ENCODE measurements at places on chromosomes 1 and 21.

DNA sequence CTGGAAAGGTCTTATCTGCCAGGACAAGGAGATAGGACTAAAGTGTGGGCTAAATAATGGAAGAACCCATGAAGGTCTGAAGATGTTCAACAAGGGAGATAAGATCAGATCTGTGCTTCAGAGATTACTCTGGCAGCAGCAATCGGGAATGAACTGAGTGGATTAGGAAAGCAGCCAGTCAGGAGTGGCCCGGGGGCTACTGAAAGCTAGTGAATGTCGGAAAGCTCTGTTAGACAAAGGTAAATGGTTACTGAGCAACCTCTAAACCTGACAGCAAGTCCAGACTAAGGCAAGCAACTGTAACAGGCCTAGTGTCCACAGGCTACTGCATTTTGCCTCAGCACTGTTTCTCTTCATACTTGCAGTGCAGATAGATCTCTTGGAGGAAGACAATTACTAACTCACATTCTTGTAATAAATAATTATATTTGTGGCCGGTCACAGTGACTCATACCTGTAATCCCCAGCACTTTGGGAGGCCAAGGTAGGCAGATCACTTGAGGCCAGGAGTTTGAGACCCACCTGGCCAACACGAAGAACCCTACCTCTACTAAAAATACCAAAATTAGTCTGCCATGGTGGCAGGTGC lies 12.5 kb downstream of the IQGAP3 start:
- no peak for DNase-seq

DNA sequence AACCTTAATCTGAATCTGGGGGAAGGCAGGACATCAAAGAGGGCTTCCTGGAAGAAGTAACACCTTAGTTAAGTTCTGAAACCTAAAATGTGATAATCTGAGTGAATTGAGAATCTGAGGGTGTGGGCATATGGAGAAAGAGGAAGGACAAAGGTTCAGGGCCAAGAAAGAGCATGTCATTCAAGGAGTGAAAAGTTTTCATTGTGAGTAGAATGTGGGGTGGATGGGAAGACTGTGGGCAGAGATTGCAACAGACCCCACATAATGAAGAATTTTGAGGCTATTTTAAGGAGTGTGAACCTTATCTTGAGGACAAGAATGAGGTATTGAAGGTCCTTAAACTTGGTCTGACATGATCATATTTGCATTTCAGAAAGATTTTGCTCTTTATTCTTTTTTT lies 227.2 kb downstream of the PTGER3 start:
- no peak for DNase-seq

GRCh38 chr1:212232090-212232489 lies 53.1 kb upstream of the PPP2R5A start:
- DNase-seq, result no peak

- no peak for DNase-seq
Observed at GRCh38 chr1:71019233-71019969, 28.2 kb downstream of the PTGER3 start.

DNA sequence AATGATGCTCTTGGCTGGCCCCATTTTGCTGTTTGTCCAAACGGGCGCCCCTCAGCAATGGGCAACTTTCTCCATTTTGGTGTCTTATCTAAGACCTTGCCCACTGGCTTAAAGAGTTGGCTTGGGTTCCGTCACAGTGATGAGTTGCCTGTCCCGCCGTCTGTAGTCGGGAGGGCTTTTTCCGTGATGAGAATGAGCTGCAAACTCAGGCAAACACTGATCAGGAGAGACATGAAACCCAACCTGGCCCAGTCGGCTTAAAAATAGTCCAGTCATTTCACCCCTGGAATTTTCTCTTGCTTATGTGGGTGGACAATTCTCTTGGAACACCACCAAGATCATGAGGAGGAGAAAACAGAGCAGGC lies 79.3 kb downstream of the ST6GALNAC3 start:
- DNase-seq, result no peak

GRCh38 chr1:111242805-111243523 lies 15.5 kb downstream of the CHI3L2 start:
- DNase-seq, result no peak

GRCh38 chr1:107545056-107545577 lies 404.3 kb downstream of the NTNG1 start:
- no peak for DNase-seq

DNA sequence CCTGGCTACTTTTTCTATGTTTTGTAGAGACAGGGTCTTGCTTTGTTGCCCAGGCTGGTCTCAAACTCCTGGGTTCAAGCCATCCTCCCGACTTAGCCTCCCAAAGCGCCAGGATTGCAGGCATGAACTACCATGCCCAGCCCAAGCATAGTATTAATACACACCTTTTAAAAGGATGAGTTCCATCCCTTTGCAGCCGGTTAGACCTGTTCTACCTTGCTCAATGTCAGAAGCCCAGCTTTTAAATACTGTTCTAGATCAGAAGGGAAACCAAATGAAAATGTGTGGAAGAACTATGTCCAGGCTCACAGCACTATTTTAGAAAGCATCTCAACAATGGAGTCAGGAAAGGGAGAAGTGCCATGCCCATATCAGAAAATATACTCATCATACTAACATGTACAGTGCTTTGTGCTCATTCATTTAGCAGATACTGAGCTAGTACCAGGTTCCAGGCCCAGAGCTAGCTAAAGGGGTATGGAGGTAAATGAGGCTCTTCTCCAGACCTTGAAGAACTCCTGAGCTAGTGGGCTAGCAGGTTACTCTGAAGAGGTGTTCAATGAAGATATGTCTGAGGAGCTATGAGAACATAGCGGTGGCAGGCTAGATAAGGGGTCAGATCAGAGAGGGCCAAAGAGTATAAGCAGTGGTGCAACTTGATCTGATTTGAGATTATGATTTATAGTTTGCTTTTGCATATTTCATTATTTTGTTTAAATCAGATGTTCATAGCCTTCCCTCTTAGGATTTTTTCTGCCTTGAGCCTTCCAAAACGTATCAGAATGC lies 78.2 kb downstream of the RNF220 start:
- no peak for DNase-seq

DNA sequence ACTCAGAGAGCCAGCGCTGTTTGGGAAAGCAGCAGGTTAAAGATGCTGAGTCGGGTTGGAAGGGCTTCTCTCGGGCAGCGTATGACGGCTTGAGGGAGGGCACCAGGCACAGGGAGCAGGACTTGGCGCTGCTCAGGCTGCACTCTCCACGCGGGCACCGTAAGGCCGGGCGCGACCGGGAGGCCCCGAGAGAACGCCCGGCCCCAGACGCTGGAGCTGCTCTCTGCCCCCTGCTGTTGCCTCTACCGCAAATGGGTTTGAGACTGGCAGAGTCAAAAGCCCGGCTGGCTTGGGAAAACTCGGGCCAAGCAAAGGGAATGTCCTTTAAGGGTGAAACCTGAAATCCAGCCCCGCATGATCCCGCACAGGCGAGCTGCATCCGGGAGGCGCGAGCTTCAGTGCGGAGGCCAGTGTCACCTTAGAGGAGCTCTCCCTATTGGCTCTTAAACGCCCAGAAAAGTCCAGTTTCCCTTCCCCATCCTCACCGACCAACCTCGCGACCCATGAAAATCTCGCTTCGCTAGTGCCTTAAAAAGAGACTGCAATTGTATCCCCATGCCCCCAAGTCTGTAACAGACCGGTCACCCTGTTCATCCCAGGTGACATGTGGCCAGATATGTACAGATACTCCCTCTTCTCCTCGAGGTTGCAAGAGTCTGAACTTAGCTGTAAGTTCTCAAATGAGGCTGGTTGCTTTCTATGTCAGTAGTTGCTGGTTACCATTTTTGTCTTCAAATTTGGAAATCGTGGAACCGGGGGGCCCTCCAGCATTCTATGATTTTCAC lies 1.1 kb downstream of the PRRX1 start:
- DNase-seq, result no peak

GRCh38 chr1:47262787-47263413 lies 30.9 kb upstream of the TAL1 start:
- no peak for DNase-seq

GRCh38 chr1:153363641-153364040 lies 6.0 kb downstream of the S100A9 start:
- DNase-seq, result no peak

GRCh38 chr1:79235301-79236002 lies 228.9 kb upstream of the ADGRL4 start:
- DNase-seq, result no peak

DNA sequence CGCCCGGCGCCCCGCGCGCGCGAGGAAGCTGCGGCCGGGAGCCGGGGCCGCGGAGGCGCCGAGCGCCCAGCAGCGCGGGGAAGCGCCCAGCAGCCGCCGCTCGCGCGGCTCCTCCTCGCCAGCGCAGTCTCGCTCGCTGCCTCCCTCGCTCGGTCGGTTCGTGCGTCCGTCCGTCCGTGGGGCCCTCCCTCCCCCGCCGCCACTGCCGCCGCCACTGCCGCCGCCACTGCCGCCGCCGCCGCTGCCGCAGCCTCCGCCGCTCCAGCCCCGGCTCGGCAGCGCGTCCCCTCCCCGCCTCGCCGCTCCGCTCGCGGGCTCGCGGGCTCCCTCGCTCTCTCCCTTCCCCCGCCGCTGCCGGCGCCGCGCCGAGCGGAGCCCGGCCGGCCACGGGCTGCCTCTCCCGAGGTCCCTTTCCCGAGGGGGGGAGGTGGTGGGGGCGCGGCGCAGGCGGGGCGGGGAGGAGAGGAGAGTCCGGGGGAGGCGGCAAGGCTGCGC lies at the start of gene KCND3:
KCND3 (minus strand) TSS at position 138 of the 495 bp plus-strand sequence.
- DNase-seq, result no peak

DNA sequence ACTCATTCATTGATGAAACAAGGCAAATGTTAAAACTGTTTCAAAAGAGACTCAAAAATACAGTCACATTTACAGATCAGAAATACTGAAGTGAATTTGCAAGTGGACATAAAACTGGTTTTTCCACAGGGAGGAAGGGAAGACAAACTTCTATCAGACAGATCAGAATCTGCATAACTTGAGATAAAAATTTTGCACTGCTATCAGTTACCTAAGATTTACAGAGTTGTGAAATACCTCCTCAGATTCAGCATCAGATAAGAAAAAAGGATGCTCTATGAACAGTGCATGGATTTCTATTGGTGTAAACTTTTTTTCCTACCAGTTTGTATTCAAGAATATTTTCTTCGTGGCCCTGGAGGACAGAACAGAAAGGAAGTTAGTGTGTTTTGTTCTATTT lies 575.4 kb downstream of the RWDD3 start:
- no peak for DNase-seq

GRCh38 chr1:114902343-114902742 lies 47.7 kb downstream of the SYCP1 start:
- DNase-seq, result no peak

GRCh38 chr1:232868793-232869491 lies 63.7 kb downstream of the MAP10 start:
- DNase-seq, result peak; percentile 22

DNA sequence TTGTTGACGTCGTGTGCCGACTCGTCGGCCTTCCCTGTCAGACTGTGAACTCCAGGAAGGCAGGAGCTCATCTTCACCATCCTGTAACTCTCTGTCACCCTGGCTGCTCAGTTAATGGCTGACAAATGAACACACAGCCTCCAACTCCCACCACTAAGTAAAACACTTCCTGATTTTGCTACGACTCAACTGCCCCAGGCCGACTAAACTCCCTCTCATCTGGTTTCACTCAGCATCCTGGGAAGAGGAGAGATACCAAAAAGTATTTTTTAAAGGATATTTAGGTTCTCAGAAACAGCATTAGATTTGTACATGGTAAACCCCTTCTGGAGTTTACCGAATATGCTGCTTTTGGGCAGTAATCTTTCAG lies 18.2 kb upstream of the LHX4 start:
- no peak for DNase-seq

DNA sequence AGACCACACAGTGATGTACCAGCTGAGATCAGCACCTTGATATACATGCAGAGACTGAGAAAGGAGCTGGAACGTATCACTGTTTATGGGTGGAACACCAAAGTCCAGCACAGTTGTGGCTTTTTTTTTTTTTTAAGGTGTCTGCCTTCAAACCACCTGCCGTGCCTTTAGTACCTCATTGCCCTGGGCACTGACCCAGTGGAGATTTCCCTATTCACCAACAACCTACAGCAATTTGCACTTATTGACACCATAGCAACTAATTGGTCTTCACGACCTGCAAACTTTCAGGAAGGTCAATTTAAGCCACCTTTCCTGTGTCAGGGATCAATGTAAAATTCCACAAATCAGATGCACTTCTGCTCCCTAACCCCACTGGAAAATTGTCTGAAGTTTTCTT lies 181.6 kb upstream of the ADGRL2 start:
- DNase-seq, result no peak

GRCh38 chr21:15061279-15061678 lies 3.5 kb downstream of the NRIP1 start:
- DNase-seq, result no peak

DNA sequence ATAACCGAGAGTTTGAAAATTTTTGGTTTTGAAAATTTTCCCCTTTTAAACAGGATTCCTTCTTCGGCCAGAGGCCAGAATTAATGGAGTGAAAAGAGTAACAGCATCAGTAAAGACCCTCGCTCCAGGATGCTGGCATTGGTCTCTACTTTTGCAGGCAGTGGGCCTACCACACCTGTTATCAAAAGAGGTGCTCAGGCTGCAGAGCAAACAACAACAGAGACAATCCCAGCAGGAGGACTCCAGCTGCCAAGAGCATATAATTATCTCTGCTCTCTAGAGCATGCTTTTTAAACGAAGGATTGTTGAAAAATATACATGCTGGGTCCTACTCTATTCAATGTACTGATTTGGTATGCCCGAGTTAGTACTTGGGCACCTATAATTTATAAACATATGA lies 1048.5 kb downstream of the PLA2G4A start:
- DNase-seq, result peak; percentile 87

- DNase-seq, result no peak
Observed at GRCh38 chr1:230109895-230110667, 43.0 kb downstream of the GALNT2 start.

DNA sequence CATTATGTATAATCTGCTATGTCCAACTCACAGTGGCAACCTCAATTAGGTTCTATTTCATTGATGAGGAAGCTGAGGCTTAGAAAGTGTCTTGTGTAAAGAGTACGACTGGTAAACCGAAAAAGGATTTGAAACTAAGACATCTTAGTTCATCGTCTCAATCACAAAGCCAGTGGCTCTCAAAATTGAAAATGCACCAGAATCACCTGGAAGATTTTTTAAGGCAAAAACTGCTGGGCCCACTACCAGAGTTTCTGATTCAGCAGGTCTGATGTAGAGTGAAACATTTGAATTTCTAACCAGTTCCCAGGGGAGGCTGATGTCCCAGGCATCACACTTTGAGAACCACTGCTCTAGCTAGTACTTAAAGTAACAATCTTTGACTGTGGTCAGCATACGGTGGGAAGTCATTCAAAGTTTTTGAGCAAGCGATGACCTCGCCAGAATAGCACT lies 5.2 kb upstream of the LRRC53 start:
- no peak for DNase-seq

GRCh38 chr1:182143154-182143657 lies 81.7 kb upstream of the ZNF648 start:
- peak; percentile 69 for DNase-seq
